Stimulated activated CD4-positive, alpha-beta T cell treated with anti-CD3 and anti-CD28 coated beads, Interleukin-4, amount 100 ng/mL, for 24 hours (primary cell): ENCODE measurements at places on chromosomes 5 and 9.

- no peak for DNase-seq
Observed at GRCh38 chr5:59209758-59210359, 627.0 kb downstream of the RAB3C start.

- no peak for DNase-seq
Observed at GRCh38 chr5:151708126-151708525, 21.4 kb upstream of the SPARC start.

GRCh38 chr5:65924366-65925043 lies 1.9 kb upstream of the ERBIN start:
- peak; percentile 8 for DNase-seq

DNA sequence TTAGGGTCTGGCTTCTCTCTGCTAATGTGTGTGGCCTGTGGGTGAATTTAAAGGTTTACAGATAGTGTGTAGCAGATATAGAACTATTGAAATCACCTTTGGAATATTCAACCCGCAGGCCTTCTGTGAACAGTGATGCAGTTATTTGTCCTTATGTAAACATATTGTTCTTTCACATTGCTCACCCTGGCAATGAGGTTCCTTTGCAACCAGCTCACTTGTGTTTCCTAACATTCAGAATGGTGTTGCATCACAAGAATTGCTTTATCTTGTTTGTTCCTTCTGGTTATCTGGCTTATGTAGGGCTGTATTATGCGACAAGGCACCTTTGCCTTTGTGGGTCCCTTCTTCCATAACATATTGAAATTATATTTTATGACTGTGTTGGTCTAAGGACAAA lies 370.3 kb downstream of the NNT start:
- no peak for DNase-seq

DNA sequence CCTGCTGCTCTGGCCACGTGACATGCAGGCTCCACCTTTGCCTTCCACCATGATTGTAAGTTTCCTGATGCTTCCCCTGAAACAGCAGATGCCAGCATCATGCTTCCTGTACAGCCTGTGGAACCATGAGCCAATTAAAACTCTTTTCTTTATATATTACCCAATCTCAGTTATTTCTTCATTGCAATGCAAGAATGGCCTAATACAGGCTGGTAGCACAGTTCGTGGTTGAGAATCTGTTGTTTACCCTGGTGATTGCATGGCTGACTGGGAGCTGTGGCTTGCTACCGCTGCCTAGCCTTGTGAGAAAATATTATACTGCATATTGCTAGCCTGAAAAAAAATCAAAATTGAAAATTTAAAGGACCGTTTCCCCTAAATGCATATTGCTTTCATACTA lies 44.8 kb upstream of the PTPN3 start:
- no peak for DNase-seq

- DNase-seq: no peak
Observed at GRCh38 chr5:19767987-19768386, 220.0 kb downstream of the CDH18 start.

GRCh38 chr5:149060325-149060724 lies 2.5 kb downstream of the SH3TC2 start:
- no peak for DNase-seq

DNA sequence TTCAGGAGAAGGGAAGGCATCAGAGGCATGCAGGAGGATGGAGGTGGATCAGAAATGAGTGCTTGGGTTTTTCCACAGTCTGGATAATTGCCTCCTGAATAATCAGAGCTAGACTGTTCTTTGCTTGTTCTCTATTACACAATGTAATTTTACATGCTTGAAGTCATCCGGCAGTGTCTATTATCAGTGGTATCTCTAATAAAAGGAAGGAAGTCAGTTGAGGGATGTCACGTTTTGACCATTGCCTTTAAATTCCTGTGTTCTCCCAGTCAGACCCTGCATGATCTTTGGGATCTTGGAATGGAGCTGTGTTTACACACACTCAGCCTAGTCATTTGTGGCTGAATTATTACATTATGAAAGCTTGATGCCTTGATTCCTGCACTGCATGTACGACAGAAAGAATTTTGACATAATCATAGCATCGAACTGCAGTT lies 91.0 kb downstream of the PDE8B start:
- no peak for DNase-seq

- DNase-seq: no peak
Observed at GRCh38 chr9:70218767-70219166, 40.0 kb upstream of the SMC5 start.
